Fibroblast of skin of abdomen (primary cell): ENCODE measurements at places on chromosomes 13 and 19.

DNA sequence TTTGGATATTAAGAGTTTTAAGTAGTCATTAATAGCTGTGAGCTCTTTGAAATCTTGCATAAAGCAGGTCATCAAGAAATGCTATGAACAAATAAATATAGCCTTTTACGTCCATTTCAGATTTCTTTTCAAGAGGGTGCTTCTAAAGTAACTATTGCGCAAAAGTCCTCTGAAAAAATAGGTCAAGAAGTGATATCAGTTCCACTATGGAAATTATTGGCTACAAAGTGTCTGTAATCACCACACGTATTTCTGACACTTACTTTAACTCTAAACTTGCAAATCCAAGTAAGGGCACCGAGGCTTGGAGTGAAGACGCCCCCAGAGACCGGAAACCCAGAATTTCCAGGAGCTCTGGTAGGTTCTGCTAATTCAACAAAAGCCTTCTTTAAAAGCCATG is 44.9 kb upstream of the STARD13 start:
- no peak for DNase-seq

GRCh38 chr19:15717809-15718208 is 10.0 kb upstream of the OR10H2 start:
- DNase-seq, result no peak

- DNase-seq, result no peak
These were observed 204.6 kb upstream of the TSHZ3 start for GRCh38 chr19:31553846-31554215.

DNA sequence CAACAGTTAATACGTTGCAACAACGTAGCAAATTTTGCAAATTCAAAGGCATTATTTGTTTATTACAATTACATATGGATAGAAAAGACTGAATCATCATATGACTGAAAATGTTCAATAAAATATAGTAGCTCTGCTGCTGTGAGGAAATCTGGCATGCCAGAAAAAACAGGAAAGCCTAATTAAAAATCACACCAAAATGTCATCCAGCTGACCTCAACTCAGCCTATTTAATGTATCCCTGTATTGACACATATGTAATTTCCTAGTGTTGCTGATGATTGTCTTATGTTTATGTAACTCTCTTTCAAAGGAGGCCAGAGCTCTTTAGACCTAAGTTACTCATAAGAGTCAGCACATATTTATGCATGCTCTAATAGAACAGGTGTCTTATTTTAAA is 495.0 kb downstream of the PCDH17 start:
- no peak for DNase-seq

GRCh38 chr13:88754141-88754540 is 1083.0 kb downstream of the SLITRK5 start:
- no peak for DNase-seq

GRCh38 chr19:2732157-2732725 is 7.6 kb downstream of the SLC39A3 start:
- DNase-seq, result no peak

DNA sequence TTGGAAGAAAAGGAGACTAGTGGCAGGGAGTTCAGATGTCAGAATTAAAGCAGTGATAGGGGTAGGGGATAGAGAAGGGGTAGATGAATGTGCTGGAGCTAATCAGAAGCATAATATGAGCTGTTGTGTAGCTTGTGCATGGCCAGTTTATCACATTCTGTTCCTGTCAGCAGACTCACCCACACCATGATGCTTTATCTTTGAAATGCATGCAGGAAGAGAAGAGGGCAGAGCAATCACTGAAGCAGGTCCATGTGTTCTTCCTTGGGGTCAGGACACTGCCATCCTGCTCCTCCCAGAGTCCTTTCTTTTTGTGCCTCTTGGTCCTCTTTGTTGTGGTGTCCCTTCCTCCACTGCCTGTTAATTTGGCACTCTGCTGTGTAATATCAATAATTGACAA is 5.8 kb downstream of the CHAMP1 start:
- DNase-seq, result no peak

DNA sequence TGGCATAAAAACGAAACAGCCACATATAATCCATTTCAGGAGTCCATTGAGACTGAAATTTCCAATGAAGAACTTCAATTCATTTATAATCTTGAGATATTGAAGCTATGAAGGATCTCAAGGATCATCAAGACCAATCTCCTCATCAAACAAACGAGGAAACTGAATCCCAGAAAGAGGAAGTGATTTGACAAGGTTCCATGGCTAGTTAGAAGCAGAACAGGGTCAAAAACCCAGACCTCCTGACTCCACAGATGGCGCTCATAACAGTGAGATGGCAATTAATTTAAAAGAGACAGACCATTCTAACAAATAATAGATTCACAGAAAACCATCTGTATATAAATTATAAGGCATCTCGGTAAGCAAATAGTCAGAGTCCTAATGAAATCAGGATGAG is 229.7 kb downstream of the KCTD12 start:
- no peak for DNase-seq

DNA sequence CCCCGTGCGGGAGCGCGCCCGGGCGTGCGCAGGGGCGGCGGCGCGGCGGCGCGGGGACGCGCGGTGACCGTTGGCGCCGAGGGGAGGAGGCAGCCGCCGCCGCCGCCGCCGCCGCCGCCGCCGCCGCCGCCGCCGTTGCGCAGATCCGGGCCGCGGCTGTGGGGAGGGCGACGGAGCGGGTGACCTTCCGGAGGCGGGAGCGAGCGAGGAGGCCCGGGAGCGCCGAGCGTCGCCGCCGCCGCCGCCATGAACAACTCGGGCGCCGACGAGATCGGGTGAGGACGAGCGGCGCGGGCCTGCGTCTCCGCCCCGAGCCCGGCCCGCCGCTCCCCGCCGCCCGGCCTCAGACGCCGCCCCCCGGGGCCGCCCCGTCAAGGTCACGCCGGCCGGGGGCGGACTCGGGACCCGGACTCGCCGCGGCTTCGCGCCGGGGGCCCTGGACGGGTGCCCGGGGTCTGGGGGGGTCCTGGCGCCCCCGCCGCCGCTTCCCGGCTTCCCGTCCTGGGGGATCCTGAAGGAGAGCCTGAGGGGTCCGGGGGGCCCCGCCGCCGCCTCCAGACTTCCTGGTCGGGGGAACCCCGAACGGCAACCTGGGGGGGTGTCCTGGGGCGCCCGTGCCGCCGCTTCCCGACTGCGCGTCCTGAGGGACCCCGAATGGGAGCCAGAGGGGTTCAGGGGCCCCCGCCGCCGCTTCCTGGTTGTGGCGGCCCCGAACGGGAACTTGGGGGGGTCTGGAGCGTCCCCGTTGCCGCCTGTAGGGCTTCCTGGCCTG is at the start of gene DAZAP1:
Gene DAZAP1, plus strand, starts transcription at position 59 of the 772 bp plus-strand sequence. Its CDS starts 188 bp downstream, at position 247.
- DNase-seq, result no peak

GRCh38 chr13:102751886-102752285 is 21.7 kb downstream of the TEX30 start:
- no peak for DNase-seq

DNA sequence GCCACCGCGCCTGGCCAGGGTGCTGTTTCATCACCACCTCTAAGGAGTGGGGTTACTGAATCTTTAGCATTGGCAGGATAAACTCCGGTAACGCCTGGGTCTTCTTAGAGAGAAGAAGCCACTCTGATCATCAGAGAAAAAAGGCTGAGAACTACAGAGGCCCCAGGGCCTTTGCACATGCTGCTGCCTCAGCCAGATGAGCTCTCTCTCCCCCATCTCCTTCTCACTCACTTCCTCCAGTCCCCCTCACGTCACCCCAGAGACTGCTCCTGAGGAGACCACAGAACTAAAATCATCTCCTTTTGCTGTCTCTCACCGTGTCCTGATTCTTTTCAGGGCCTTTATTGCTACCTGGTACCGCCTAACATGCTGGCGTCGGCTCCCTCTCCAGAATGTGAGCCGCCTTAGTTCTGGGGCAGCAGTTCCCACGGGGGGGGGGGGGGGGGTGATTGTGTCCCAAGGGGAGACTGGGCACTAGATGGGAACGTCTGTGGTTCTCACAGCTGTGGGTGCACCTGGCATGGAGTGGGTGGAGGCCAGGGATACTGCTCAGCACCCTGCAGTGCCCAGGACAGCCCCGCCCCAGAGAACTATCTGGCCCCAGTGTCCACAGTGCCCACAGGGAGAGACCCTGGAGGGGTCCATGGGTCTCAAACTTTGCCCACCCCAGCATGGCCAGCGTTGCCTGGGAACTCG is 5.1 kb upstream of the DIRAS1 start:
- DNase-seq, result no peak

- no peak for DNase-seq
These were observed 223.2 kb upstream of the PCDH17 start for GRCh38 chr13:57408312-57408711.

GRCh38 chr19:22882797-22883196 is 50.7 kb downstream of the ZNF723 start:
- DNase-seq, result no peak

DNA sequence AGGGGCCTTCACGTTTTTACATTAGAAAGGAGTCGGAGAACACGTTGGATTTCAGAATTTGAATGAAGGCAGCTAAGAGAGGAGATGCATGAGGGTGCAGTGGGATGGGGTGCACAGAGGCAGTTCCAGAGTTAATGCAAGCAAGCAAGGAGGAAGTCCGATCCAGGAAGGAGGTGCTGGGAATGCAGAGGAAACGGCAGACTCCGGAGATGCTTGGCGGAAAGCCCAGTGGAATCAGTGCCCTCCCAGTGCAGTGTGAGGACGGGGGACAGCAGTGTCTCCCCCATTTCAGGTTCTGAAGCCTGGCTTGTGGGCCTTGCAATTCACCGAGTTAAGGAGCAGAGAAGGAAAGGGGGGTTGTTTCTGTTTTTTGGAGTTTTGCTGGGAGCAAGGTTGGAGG is 100.4 kb downstream of the COL4A2 start:
- no peak for DNase-seq

DNA sequence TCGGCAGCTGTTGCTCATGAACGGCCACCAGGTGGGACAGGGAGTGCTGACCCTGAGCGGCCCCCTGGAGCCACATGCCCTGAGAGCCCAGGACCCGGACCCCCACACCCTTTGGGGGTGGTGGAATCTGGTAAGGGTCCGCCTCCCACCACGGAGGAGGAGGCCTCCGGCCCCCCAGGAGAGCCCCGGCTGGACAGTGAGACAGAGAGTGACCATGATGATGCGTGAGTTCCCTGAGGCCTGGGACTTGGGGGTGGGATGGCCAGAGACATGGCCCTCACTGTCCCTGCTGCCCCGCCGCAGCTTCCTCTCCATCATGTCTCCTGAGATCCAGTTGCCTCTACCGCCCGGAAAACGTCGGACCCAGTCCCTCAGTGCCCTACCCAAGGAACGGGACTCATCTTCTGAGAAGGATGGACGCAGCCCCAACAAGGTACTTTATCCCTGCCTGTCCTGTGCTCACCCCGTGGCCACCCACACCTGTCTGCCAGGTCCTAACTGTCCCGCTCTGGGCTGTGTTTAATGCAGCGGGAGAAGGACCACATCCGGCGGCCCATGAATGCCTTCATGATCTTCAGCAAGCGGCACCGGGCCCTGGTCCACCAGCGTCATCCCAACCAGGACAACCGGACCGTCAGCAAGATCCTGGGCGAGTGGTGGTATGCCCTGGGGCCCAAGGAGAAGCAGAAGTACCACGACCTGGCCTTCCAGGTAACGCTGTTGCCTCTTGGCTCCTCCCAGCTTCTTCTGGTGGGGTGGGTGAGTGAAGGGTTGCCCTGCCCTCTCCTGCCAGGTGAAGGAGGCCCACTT is 14.7 kb upstream of the PRR19 start:
- DNase-seq, result no peak

GRCh38 chr19:42961119-42961518 is 24.1 kb upstream of the PSG7 start:
- no peak for DNase-seq

DNA sequence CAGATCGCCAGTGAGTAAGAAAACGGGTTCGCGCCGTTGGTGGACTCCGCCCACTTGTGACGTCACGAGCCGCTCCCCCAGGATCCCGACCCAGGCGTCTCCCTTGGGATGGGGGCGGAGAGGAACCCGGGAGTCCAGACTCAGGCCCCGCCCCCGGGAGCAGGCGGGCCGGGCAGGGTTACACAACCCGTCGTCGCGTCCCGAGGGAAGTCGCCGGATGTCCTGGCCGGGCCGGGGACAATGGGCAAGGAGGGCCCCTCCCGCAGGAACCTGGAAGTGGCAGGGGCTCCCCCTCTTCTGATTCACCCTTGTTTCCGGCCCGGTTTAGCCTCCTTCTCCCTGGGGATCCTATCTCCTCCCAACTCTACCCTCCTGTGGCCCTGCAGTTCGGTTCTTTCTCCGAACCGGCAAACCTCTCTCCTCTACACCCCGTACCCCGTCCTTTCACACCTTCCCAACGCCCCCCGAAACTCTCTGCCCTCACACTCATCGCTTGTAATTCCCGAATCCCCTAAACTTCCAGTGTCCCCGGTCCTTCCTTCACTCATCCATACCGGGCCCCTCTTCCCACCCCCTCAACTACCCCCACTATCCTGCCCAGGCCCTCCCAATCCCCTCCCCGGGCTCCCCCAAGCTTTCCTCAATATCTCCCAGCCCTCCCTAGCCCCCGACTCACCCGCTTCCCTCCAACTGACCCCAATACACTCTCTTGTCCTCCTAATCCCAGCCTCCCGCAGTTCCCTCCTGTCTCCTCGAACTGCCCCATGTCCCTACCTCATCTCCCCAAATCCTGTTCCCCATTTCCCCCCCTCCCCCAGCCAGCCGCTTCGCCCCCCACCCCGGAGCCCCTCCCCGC is 20.0 kb upstream of the ERCC1 start:
- DNase-seq, result peak; percentile 89

DNA sequence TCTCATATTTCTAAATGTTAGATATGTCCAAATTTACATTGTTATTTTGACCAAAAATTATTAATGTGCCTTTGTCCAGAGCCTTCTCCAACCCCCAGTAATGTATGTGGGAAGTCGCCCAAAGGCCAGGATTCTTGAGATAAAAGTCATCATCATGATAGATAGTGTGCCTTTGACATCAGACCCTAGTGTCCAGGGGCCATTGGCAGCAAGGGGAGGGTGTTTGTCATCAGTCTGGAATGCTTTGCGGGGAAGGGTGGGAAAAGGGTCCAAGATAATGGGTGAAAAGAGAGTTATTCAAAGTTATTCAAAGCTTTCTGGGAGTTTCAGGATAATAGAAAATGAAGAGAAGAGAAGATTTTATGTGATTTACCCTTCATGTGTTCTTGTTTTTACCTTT is 909.5 kb upstream of the GPC6 start:
- DNase-seq, result peak; percentile 70
